ENCODE measurements at places on chromosomes 6 and 20. TPM values are rescaled to one million over a fixed set of nuclear protein-coding genes. Genes with fewer than 3 reads are reported as not detected.

Gene C20orf144
- 0.39 TPM for total RNA-seq

- no peaks in the 10 kb centered on the region for H3K4me1 ChIP-seq
- H3K27me3 ChIP-seq = peaks cover 8% of the 10 kb centered on the region
- H3K27ac ChIP-seq = no peak overlapping the region
- no peak for DNase-seq
Observed at GRCh38 chr20:59316911-59317731, 16.7 kb downstream of the EDN3 start.

GRCh38 chr6:125835221-125835744 lies 44.5 kb downstream of the NCOA7 start:
- no peaks in the 10 kb centered on the region for H3K27me3 ChIP-seq
- H3K27ac ChIP-seq = no peak overlapping the region
- DNase-seq = no peak
- H3K36me3 ChIP-seq = peaks cover 10% of the 10 kb centered on the region
- H3K4me3 ChIP-seq = no peak overlapping the region

DNA sequence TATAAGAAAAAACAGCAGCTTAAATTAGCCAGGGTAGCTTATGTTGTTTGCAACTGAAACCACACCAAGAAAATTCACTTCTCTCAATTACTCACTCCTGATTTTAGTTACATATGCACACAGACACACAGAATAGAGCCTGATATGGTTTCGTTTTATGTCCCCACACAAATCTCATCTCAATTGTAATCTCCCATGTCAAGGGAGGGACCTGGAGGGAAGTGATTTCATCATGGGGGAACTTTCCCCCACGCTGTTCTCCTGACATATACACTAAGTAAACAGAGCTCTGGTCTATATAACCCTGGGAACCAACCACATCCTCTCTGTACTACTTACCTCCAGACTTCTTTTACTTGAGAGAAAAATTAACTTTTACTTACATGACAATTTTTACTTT lies 9.8 kb downstream of the OR12D1 start:
- H3K27me3 ChIP-seq = peaks cover 15% of the 10 kb centered on the region
- no peak for DNase-seq
- no peak overlapping the region for H3K4me3 ChIP-seq
- H3K27ac ChIP-seq = no peak overlapping the region
- H3K4me1 ChIP-seq = peaks cover 2% of the 10 kb centered on the region
- no peaks in the 10 kb centered on the region for H3K36me3 ChIP-seq

GRCh38 chr20:63628246-63628975 lies 1.5 kb upstream of the GMEB2 start:
- peak overlapping the region; percentile 98 for H3K4me3 ChIP-seq
- peak; percentile 68 for DNase-seq
- H3K4me1 ChIP-seq = peaks cover 19% of the 10 kb centered on the region
- H3K36me3 ChIP-seq = peaks cover 11% of the 10 kb centered on the region
- peak overlapping the region; percentile 96 for H3K27ac ChIP-seq

DNA sequence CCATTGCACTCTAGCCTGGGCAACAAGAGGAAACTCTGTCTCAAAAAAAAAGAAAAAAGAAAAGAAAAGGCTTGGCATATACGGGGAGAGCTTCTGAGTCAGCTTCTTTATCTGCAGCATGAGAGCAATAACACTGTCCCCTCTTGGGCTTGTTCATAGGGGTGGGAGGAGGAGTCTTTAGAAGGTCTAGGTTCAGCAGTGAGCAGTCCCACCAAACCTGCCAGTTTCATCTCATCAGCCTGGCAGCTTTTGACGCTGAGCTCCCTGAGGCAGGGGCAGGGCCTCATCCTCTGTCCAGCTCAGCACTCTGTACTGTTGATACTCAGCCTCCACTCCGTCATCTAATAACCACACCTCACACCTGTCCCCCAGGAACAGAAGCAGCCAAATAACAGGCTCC lies 5.6 kb upstream of the C6orf132 start:
- H3K4me1 ChIP-seq = no peaks in the 10 kb centered on the region
- H3K27me3 ChIP-seq = peaks cover 19% of the 10 kb centered on the region
- no peaks in the 10 kb centered on the region for H3K36me3 ChIP-seq
- no peak for DNase-seq

Gene SRC
- total RNA-seq = 4.5 TPM

DNA sequence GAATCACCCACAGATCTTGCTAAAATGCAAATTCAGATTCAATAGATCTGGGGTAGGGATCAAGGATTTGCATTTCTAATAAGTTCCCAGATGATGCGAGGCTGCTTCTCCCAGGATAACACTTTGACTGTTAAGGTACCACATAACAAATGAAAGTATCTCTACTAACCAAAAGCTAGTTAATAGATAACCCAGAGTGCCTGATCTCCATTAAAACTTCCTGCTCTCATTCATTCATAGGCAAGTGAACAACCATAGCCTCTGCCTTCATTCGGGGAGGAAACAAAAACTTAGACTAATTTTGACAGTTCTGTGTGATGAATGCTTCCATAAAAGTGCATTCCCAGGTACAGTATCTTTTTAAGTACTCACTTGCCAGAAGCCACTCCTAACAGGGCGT lies 265.6 kb upstream of the BTBD3 start:
- no peak overlapping the region for H3K27ac ChIP-seq
- H3K36me3 ChIP-seq = no peaks in the 10 kb centered on the region
- no peaks in the 10 kb centered on the region for H3K4me1 ChIP-seq

- H3K4me1 ChIP-seq = no peaks in the 10 kb centered on the region
- no peaks in the 10 kb centered on the region for H3K36me3 ChIP-seq
- no peak overlapping the region for H3K4me3 ChIP-seq
- DNase-seq = no peak
Observed at GRCh38 chr20:40282541-40282940, 406.5 kb downstream of the MAFB start.

Gene MPIG6B
- total RNA-seq = 1.2 TPM

Gene RHAG
- total RNA-seq = not detected

Gene C6orf15
- not detected for total RNA-seq

DNA sequence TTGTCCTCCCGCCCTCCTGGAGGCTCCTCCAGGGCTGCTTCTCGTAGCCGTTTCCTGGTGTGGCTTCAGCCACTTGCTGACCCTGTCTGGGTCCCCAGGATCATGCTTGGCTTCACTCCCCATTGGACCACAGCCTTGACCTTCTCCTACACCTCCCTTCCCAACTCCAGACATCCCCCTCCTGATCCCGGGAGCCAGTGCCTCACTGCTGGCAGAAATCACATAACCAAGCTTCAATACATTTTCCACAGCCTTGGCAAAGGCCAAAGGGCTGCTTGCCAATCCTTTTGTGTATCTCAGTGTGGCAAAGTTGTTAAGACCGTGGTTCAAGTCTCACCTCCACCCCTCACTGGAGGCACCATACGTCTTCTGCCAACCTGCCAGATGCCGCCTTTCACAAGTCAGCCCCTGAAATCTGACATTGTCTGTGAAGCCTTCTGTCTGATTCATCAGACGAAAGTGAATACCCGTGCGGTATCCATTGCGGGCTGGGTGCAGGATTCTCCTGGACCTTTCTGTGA lies 60.1 kb downstream of the PHACTR3 start:
- DNase-seq = no peak
- H3K4me1 ChIP-seq = no peaks in the 10 kb centered on the region
- H3K36me3 ChIP-seq = no peaks in the 10 kb centered on the region
- peaks cover 2% of the 10 kb centered on the region for H3K27me3 ChIP-seq

GRCh38 chr6:2760882-2761842 lies 4.0 kb upstream of the WRNIP1 start:
- peaks cover 18% of the 10 kb centered on the region for H3K4me1 ChIP-seq
- no peak for DNase-seq
- H3K27me3 ChIP-seq = peaks cover 12% of the 10 kb centered on the region

GRCh38 chr6:35242906-35243305 lies 16.6 kb upstream of the ZNF76 start:
- no peak overlapping the region for H3K4me3 ChIP-seq
- peaks cover 2% of the 10 kb centered on the region for H3K36me3 ChIP-seq
- H3K27ac ChIP-seq = no peak overlapping the region
- peaks cover 14% of the 10 kb centered on the region for H3K4me1 ChIP-seq
- DNase-seq = no peak

Gene RAET1L
- not detected for total RNA-seq

DNA sequence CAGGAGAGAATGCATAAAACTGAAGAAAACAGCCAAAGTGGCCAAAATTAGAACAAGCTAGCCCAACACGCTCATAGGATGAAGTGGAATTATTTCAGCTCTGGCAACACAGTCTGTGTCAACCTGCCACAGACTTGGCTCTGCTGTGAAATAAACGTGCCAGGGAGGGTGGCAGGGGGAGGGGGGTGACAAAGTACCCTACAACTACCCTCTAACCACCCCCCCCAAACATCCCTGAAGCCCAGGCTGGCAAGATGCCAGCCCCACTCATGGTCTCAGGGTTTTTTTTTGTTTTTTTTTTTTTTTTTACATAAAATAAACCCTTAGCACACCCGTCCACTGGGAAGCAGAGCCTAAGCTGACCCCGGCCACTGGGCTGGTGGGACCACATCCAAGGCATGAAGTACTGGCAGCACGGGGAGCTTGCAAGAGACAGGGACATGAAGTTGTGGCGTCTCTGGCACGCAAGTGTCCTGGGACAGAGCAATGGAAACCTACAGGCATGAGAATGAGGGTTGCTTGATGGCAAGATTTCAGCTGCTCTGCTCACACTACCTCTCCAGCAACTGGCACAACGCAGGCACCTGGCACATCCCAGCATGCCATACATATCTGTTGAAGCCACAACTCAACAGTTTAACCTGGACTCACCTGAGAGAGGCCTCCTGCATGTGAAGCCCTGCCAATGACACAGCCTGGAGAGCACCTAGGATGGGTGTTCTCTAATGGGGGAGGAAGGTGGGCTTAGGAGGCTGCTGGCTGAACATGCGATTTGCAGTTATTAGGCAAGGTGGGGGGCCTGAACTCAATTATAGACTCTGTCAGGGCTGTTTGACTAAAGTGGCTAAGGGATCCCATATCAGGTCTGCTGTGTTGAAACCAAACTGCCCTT lies 76.4 kb downstream of the TRAM2 start:
- no peaks in the 10 kb centered on the region for H3K27me3 ChIP-seq
- H3K4me3 ChIP-seq = no peak overlapping the region
- no peak overlapping the region for H3K27ac ChIP-seq
- no peak for DNase-seq
- no peaks in the 10 kb centered on the region for H3K36me3 ChIP-seq

- DNase-seq = no peak
- H3K27ac ChIP-seq = no peak overlapping the region
- H3K4me1 ChIP-seq = no peaks in the 10 kb centered on the region
- no peak overlapping the region for H3K4me3 ChIP-seq
Observed at GRCh38 chr20:40651151-40651550, 37.9 kb downstream of the MAFB start.
